Nephron progenitor cell (in vitro differentiated cells): ENCODE measurements at places on chromosomes 3 and 15.

DNA sequence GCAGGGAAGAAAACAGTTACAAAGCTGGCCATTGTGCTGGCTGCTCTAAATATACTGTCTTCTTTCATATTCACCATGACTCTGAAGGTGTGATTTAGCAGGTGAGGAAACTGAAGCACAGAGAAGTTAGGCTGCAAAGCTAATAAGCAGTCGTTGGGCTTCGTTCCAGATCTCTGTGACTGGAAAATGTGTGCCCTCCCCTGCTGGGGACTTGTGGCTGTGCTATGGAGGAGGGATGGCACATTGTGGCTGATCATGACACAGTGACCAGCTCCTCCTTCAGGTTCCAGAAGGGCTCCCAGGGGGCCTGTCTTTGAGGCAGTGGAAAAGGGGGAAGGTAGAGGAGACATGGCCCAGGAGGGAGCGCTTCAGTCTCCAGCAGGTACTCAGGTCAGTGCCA lies 19.2 kb downstream of the PXK start:
- no peak for DNase-seq

DNA sequence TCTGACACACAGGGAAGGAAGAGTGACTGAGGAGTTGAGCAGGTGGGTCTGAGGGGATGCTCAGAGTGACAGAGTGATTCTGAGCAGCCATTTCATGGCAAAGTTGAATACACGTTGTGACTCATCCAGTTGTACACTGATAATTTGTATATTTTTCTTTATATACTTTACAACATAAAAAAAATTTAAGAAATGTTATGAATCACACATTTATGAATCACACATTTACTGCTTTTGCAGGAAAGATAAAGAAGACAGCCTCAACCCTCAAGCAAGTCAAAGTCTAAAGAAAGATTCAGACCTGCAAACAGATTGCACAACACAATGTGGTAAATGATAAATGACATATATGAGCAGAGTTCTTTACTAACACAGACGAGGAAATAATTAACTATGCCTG lies 21.0 kb upstream of the CHMP2B start:
- DNase-seq = no peak

GRCh38 chr3:120425572-120426250 lies 25.1 kb downstream of the FSTL1 start:
- DNase-seq = no peak

DNA sequence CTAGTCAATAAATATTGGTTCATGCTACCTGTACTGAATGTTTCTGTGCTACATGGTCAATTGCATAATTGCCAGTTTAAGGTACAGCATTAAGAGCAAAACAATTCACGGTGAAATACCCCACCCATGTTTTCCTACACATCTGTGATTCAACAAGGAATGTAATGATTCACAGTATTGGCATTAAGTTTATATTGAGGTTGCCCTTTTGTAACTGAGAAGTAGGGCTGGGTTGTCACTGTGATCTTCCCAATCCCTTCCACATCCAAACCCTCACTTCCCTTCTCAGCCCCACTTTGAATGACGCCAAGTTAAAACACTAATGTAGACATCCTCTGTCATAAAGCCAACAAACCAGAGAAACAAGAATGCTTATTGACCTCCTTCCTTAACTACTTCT lies 112.0 kb upstream of the TJP1 start:
- DNase-seq = no peak

DNA sequence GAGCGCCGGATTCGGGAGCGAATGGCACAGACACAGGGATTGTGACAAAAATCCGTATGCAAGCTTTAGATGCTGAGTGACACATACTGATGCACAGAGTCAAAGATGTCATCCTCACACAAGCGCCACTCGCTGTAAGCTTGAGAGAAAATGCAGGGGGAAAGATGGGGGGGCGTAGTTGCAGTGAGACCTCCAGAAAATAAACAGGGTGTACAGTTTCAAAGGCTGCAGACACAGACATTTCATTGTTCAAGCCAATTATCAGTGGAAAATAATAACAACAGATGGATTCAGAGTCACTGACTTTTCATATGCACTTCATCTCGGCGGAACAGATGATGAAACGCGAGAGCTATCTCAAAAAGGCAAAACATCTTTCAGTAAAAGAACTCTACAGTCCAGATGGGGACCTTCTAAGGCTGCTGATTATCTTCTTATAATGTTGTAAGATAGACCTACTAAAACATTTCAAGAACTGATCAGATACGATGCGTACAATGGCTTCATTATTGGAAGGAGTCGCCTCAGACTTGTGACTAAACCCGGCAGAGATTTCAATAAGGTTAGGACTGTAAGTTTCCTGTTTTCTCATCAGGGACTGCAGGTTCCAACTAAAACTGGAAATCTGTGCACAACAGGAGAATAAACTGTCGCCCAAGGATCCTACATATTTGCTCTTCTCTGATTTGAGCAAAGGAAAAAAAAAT lies 275.4 kb downstream of the FOXP1 start:
- DNase-seq = no peak

GRCh38 chr3:125266971-125267370 lies 54.4 kb upstream of the SLC12A8 start:
- DNase-seq = no peak

DNA sequence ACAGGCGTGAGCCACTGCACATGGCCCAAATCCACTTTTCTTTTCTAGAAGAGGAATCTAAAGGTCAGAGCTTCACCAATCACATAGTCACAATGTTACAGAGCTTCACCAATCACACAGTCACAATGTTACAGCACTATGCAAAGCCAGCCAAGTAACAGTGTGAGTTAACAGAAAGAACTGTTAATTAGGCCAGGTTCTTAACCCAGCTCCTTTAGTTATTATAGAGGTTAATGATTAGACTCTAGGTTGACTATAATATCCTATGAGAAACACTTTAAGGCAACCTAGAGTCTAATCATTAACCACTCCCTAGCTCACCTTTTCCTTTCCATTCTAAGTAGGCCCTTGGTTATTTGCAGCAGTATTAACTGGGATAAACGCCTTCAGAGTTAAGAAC lies 54.0 kb downstream of the TASOR start:
- DNase-seq = no peak

DNA sequence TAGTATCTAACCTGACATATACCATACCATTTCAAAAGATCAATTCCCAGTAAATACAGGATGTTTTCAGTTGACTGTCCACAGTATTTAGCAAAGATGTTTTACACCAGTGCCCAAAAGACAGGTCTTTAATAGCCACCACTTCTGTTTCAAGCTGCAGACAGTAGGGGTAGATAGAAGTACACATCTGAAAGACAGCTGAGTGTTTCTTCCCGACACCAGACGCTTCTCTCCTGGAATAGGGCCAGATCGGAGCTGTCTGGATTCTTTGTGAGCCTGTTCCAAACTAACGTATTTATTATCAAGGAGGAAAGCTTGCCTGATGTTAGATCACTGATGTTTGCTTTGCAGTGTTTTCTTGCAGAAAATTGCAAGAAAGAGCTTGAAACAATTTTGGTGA lies 136.1 kb upstream of the RBMS3 start:
- DNase-seq = no peak

DNA sequence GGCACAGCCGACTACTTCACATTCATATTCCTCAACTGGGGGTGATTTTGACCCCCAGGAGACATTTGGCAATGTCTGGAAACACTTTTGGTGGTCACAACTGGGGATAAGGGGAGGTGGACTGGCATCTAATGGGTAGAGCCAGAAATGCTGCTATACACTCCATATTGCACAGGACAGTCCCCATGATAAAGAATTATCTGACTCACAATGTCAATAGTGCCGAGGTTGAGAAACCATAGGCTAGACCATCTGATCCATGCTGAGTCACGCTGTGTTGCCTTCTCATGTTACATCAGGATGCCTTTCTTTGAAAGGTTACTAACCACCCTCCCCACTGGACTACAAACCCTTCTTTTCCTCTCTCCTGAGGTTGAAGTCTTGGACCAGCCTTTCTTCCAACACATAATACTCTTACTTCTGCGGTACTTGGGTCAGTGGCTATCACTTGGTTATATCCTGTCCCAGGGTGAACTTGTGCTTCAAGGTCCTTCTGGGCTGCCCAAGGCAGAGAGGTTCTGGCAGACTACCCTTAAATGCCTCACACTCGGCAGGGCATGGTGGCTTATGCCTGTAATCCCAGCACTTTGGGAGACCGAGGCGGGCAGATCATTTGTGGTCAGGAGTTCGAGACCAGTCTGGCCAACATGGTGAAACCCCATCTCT lies 68.8 kb downstream of the CTNNB1 start:
- no peak for DNase-seq

- DNase-seq = no peak
These were observed 99.4 kb downstream of the ADAM10 start for GRCh38 chr15:58650102-58650501.

DNA sequence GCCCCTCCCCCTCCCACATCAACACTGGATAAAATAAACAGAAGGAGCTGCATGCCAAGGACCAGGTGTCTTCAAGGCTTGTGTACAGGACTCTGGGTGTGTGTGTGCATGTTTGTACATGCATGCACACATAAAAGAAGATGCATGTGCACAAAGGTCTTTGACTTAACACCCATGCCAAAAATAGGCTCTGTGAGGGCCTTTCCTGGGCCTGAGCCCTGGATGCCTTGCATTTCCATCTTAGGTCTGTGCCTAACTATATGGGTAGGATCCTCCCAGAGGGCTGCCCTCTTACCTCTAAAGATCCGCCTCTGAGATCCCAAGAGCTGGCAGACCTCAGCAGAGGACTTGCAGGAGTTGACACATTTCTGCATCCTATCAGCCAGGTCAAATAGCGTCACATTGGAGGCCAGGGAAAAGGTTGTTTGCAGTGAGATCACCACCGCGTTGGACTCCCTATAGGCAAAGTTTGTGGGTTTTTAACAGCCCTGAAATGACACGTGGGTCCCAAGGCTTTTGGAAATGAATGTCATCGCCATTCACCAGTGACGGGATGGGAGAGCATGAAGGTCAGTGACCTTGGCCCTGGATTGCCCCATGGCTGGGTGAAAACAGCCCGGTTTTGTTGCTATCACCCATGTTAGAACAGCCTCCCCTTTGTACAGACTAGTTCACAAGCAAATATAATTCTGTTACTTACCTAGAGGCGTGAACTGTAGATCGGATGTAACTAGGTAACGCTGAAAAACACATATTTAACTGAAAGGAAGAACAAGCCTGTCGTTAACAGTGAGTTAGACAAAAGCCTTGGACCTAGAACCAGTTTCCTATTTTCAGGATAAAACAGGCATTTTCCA lies 54.0 kb downstream of the HEG1 start:
- no peak for DNase-seq

GRCh38 chr3:47288966-47289910 lies 6.5 kb downstream of the KLHL18 start:
- no peak for DNase-seq

DNA sequence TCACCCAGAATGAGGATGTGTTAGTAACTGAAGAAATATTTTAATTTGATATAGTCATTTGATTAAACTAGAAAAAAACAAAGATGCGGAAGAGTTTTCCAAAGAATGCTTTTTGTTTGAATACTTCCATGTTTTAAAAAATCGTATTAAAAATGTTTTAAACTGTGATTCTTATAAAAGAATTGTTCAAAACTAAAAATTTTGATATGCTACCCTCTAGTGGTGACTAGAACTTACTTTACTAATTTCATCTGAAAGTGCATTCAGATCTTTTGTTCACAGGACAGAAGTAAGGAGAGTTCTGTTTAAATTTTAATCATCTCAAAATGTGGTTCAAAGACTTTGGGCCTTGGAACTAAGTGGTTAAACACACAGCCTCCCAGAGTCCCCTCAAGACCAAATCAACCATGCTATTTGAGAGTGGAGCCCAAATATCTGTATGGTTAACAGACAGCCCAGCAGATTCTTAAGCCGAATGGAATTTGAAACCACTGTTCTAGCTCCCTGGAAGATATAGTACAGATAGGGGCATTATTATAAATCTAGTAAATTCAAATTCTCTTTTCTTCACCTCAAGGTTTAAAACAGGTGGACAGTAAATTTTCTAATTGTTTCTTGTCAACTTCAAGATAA lies 45.2 kb upstream of the SYNPR start:
- DNase-seq = no peak

DNA sequence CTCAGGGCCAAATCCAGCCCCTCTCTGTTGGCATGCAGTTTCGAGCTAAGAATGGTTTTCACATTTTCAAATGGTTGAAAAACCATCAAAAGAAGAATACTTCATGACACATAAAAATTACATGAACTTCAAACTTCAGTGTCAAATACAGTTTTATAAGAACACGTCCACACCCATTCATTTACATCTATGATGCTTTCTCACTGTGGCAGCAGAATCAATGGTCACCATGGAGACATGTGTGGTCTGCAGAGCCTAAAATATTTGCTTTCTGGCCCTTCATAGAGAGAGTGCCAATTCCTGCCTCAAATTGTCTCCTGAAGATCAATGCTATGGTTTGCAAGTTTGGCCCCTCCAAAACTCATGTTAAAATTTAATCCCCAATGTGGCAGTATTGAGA lies 405.8 kb downstream of the OCA2 start:
- DNase-seq = no peak

DNA sequence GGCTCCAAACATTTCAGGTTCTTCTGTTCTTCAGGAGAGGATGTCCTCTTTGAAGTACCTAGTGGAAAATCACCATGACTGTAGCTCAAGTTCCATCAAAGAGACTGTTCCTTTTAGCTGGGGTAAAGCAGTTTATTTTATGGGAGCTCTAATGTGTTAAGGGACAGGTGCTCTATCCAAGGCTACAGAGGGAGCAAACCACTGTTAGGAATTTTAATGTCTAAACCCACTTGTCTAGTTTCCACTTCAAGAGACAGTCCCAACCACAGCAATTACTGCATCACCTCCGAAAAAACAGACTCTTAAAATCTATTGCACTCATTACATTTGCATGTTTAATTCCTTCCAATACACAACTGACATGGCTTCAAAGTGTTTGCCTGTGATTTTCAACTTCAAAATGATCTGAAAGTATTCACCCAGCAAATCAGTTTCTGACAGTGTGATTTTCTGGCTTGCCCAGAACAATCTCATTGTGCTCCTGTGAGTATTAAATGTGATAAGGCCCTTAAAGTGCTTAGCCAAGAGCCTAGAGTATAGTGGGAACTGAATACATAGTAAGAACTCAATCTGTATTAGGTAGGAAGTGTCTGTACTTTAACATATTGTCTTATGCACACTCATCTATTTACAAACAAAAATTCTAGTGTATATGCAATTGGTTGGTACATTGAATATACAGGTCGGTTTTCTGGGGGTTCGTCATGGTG lies 266.5 kb upstream of the CCDC54 start:
- DNase-seq = no peak

GRCh38 chr15:88752951-88753350 lies 50.3 kb upstream of the ACAN start:
- DNase-seq = no peak

- no peak for DNase-seq
These were observed 95.0 kb upstream of the LIMD1 start for GRCh38 chr3:45499529-45499928.
